ENCODE measurements at places on chromosomes 7 and 10. TPM values are rescaled to one million over a fixed set of nuclear protein-coding genes. Genes with fewer than 3 reads are reported as not detected.

ANKRD2 gene
- 0.26 TPM for total RNA-seq

ADIRF gene
- not detected for total RNA-seq

ACSM6 gene
- total RNA-seq, result not detected

HTR5A gene
- not detected for total RNA-seq

RRP12 gene
- 55.2 TPM for total RNA-seq

MAT1A gene
- total RNA-seq, result not detected

ERVW-1 gene
- total RNA-seq, result not detected

CELF2 gene
- 72.2 TPM for total RNA-seq

FAM237B gene
- total RNA-seq, result not detected

All from activated naive CD4-positive, alpha-beta T cell treated with anti-CD3 and anti-CD28 coated beads for 36 hours (primary cell).